ENCODE measurements at places on chromosomes 12 and 14.

DNA sequence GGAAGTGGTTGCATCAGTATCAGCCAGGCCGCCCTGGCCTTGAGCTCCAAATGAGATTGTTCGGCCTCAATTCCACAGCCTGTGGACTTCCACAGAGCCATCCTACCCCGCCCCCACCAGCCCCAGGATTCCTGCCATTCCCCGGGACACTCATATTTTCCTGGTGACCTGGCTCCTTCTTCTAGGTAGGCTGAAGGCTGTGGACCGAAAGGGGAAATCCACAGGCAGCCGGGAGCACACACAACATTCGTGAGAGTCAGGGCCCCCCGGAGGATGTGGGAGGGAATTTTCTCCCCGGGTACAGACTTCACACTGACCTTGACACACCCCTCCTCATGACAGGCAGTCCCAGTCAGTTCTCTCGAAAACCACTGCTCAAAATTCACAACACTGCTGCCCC lies 39.9 kb downstream of the RIN3 start:
- no peak for DNase-seq

GRCh38 chr12:124241776-124242528 lies 52.9 kb upstream of the RFLNA start:
- DNase-seq, result no peak

DNA sequence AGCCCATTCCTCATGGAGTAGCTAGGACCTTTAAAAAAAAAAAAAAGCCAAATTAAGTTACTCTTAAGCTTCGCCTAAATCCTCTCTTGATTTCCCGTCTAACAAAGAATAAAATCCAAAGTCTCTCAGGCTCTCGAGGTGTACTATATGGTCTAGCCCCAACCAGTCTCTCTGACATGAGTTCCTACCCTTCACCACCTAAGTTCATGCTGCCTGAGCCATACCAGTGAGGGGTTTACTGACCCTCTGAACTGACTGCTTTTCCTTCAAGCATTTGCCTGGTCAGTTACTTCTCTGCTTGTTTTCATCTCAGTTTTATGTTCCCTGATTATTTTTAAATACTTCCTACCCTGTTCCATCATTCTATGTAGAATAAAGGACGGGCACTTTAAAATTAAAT lies 58.2 kb upstream of the KCNMB4 start:
- DNase-seq, result no peak

DNA sequence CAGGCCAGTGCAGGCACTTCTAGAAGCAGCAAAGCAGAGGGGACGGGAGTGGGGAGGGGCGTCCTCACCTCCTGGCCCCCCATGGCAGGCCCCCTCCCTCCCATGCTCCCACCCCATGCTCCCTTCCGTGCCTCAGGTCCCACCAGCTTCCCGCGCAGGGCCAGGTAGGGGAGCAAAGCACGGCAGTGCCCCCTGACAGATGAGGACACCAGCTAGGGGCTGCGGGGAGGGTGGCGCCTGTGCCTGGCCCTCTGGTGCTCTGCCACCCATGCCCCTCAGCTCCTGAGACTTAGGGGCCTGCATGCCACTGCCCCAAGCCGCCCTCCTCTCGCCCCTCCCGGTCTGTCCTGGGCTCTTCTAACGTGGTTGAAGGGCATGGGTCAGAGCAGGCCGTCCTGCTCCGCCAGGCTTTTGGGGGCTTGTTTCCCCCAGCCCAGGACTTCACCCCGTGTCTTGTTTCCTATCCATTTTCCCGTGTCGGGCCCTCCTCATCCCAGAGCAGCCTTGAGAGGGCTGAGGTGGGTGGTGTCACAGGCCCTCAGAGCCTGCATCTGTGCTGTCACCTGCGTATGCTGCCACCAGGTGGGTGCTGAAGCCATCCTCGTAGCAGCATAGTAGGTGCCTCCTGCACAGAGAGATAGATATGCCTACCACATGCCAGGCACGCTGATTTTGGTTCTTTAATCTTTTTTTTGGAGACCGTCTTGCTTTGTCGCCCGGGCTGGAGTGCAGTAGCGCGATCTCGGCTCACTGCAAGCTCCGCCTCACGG lies 10.2 kb downstream of the TRMT61A start:
- DNase-seq, result no peak

- peak; percentile 67 for DNase-seq
Observed at GRCh38 chr14:54348001-54348611, 48.7 kb upstream of the CDKN3 start.

- DNase-seq, result no peak
Observed at GRCh38 chr12:107549651-107550480, 135.7 kb upstream of the PWP1 start.

- peak; percentile 76 for DNase-seq
Observed at GRCh38 chr12:132489602-132490266, at the start of gene FBRSL1. FBRSL1 (plus strand) TSS chr12:132490151.

DNA sequence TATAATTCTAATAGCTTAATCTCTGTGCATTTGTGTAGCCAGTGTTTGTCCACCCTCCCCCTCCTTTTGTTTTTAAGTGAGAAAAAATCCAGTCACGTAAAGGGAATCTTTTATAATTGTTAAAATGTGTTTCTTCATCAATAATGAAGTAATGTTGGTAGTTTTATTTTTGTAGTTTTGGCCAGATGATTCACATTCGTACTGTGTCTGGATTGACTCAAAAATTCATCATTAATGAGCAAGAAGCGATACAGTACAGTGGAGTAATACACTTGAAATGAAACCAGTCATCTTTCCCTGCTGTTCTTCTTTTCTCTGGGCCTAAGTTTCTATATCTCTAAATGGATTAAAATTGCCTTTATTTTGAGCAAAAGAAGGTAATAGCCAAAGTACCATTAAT lies 86.5 kb downstream of the SRGAP1 start:
- DNase-seq, result no peak

DNA sequence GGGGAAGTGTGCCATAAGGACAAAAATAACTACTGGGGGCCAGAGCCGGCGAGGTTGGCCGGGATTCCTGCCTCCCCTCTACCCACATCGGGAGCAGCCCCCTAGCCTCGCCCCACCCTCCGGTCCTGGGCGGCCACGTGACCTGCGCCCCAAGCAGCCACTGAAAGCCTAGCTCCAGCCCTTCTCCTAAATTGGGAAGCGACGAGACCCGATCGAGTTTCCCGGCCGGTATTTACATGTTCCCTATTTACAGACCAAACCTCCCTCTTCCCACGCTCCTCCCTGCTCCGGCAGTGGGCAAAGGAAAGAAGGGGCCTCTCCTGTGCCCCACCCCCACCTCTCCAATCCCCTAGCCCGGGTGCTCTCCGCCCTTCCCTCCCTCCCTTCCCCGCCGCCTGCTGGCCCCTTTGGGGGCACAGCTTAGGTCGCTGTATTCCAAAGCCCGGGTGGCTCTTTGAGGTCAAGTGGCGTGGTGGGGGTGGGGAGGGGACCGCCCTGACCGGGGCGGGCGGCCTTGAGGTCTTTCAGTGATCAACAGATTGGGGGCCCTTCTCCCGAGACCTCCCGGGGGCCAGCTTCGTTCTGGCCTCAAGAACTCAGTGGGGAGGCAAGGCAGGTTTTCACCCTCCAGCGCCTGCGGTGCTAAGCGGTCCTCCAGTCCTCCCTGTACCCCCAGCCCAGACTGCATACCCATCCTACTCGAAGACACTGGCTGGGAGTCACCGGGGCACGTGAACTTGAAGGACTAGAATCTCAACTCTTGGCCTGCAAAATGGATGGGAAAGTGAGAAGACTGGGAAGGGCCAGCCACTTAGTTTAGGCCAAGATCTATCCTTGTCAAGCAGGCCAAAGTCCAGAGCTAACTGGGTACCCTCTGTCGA lies 6.3 kb upstream of the CTDSP2 start:
- no peak for DNase-seq

- DNase-seq, result peak; percentile 49
Observed at GRCh38 chr14:38210587-38211216, 3.0 kb downstream of the SSTR1 start.

GRCh38 chr14:28083389-28083788 lies 683.2 kb upstream of the FOXG1 start:
- no peak for DNase-seq

GRCh38 chr14:21653331-21653885 lies at the start of gene OR4E2:
OR4E2 (plus strand) TSS chr14:21653835; CDS start chr14:21665083, 11,248 bp downstream.
- no peak for DNase-seq

DNA sequence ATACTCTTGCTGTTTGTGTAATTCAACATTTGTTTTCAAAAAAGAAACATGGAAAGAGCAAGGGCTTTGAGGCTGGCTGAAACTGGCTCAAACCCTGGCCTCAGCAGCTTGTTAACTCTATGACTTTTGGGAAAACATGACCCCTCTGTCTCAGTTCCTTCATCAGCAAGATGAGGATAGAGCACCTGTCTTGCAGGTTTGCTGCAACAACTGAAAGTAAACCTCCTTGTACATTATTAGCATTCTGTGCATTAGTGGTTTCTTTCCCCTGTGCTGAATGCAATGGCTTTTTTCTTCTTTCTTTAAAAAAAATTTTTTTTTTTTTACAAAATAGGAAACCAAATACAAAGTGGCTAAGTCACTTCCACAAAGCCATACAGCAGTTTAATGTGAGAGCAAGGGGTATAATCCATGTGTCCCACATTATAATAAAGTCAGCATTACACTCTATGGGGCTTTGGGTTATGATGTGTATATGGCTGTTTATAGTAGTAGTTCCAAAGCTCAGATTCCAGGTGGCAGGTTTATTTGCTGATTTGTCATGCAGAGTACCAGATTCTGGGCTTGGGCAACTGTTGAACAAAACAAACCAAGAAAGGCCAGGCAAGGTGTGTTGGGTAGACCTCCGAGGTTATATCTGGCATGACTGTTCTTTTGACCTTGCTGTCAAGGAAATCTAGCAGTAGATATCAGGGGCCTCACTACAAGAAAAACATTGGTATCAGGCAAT lies 194.5 kb upstream of the CNOT2 start:
- no peak for DNase-seq

DNA sequence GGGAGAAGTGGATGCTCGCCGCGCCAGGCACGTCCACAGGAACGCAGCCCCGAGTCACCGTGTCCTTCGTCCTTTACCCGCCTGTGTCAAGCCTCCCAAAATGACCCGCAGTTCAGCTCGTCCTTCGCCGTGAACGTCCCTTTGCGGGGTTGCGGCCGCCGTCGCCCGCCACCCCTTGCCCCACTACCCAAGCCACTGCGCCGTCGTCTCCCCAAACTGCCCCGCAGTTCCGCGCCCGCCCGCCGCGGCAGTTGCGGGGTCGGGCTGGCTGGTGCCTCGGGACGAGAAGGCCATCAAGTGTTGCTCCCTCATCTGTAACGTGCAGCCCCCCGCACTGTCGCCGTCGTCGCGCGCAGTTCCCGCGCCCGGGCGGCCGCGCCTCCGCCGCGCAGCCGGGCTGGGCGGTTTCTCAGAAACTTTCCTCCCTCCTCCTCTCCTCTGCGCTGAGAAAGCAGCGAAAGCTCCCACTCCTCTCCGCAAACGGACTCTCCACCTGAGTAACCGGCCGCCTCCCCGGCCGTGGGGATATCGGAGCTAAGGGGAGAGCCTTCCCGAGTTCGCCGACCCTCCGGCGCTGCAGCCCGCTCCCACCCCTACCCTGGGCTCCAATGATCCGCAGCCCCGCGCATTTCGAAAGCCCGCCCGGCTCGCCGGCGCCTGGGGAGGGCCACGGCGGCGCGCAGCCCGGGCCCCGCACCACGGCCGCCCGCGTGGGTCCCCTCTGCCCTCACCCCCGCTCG lies 6.7 kb downstream of the CDKN1B start:
- no peak for DNase-seq

DNA sequence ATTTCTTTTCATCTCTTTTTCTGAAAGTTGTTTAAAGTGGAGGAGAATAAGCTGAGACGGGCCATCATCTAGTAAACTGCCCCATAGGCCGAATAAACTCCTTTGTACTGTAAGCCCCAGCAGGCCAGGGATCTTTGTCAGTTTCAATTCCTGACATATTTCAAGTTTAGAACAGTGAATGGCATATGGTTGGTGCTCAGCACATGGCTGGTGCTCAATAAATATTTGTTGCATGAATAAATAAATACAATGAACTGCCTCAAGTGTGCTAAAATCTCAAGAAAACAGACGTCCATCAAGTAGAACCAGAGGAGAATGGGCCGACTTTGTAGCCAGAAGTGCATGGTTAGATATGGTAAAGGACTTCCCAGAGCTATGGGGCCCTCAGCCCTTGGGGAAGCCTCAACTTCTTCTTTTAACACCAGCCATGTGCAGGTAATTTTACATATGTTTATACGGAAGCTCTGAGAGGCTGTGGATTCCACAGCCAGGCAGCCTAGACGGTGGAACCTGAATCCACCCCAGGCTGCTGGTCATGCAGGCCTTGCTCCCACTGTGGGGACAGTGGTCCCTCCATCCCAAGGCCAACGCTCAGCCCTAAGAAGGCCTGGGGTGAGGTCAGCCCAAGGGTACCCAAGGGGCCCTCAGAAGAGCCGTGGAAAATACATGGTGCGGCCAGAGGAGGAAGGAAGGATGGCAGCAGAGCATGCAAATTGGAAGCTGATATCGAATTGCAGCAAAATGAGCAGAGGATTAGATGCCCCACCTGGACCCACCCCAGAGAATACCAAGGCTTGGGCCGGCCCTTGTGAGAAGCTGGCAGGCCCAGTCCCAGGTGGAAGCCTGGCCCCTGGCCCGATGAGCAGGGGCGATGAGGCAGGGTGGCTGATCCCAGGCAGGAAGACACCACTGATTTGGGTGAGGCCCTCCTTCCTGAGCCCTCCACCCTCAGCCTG lies 8.7 kb upstream of the AQP2 start:
- DNase-seq, result no peak

DNA sequence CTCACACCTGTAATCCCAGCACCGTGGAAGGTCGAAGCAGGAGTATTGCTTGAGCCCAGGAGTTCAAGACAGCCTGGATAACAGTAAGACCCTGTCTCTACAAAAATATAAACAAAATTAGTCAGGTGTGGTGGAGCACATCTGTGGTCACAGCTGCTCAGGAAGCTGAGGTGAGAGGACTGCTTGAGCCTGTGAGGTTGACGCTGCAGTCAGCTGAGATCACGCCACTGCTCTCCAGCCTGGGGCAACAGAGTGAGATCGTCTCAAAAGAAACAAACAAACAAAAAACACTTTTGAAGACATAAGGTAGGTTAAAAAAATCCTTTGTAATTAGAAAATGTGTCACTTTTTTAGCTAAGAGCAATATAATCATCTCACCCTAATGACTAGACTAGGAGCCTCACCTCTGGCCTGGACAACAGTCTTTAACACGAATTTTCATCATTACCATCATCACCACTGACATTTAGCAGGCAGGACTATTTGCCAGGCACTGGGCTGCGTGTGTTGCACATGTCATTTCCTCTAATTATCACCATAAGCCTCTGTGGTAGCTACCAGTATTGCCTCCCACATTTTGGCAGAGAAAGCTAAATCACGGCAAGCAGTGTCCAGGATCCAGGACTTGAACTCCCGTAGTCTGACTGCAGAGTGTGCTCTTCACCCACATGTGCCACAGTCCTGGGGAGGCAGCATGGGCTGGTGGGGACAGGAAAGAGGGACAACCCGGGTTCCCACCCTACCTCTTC lies 4.6 kb upstream of the SYCP3 start:
- no peak for DNase-seq

DNA sequence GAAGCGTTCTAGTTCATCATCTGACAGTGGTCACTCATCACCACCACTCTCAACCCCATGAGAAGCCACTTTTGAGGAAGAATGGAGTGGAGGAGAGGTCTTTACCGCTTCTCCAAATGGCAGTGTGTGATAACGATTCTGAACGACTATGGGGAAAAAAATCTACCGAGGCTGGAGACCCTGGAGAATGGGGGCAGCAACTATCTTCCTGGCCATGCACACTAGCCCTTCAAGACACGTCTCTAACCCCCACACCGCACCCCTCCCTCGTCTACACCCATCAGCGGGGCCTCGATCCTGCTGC lies 365 bp downstream of the ING4 start:
- DNase-seq, result no peak

All from kidney capillary endothelial cell (primary cell).